ENCODE measurements at places on chromosomes 11 and 22.

DNA sequence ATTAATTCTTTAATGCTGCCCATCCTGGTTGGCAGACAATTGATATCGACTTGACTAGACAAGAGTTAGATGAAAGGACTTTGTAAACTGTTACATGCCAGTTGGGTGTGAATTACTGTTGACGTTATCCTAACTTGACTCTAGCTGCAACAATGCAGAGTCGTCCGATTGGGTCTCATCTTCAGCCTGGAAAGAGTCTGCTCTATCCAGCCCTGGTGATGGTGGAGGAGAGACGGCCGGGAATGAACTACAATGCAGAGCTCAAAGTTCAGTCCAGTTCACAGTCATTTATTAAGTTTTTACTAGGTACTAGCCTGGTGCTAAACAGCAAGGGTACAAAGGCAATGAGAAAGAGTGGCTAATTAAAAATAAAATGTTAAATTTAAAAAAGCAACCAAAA lies 4.9 kb upstream of the SMIM35 start:
- DNase-seq = no peak

GRCh38 chr11:122737951-122738693 lies 82.6 kb downstream of the UBASH3B start:
- DNase-seq = no peak

DNA sequence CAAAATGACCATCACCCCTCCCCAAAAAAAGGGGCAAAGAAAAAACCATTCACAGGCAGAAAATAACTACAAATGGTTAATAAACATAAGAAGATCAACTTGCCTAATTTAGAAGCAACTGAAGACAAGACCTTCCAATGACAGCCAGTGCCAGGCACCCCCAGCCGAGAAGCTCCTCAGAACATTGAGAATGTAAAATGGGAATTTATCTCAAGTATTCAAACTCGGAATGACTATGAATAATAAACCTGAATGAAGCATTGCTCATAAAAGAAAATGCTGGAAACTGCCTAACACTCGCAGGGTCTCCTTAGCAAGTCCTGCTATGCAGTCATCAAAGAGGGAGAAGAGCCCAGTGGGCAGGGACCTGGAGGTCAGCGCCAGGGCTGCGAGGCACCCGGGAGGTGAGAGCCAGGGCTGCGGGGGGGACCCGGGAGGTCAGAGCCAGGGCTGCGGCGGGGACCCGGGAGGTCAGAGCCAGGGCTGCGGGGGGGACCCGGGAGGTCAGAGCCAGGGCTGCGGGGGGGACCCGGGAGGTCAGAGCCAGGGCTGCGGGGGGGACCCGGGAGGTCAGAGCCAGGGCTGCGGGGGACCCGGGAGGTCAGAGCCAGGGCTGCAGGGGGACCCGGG lies 23.2 kb upstream of the MOB2 start:
- no peak for DNase-seq

GRCh38 chr11:92225568-92226330 lies 1.1 kb downstream of the FAT3 start:
- peak; percentile 4 for DNase-seq

GRCh38 chr11:69051381-69052342 lies 2.9 kb downstream of the TPCN2 start:
- DNase-seq = no peak

GRCh38 chr22:30994960-30995359 lies 25.9 kb downstream of the TUG1 start:
- no peak for DNase-seq

DNA sequence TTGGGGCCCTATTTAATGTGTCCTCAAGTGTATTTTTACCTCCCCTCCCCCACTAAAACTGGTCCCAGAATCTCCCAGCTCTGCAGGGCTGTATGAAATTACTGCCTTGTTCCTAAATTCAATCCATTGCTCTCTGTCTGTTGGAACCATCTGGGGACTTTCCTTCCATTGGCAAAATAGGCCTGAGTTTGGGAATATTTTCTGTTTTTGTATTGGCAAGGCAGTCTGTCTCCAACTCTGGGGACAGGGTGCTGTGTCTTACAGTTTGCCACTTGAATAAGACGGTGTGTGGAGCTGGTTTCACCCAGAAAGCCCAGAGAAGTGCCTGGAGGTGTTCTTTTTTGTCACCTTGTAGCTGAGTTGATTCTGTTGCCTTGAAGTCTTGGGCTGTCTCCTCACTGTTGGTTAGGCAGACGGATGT lies 1.3 kb downstream of the PACS1 start:
- DNase-seq = no peak

DNA sequence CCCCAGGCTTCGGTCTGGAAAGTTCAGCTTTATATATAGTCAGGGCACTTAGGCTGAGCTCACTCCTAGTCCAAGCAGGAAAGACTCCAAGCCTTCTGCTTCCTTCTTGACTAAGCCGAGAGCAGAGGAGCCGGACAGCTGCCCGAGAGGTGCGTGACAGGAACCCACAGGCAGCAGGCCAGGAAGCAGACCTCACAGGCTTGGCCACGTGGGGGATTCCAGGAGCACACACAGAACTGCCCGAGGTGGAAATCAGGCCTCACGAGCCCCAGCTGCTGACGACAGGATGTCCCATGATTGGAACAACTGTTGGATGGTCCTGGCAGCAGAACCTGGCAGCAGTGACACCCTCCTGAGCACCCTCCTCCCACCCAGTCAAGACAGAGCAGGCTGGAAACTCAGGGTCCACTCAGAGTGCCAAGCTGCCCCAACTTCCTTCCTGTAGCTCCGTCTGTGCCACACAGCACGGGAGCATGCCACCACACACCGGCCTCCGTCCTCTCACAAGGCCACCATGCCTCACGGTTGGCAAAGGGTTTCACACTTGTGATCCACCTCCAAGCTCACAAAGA lies 5.4 kb downstream of the PLA2G6 start:
- DNase-seq = peak; percentile 31
